Epithelial cell of proximal tubule (primary cell): ENCODE measurements at places on chromosomes 7 and 10. TPM values are rescaled to one million over a fixed set of nuclear protein-coding genes. Genes with fewer than 3 reads are reported as not detected.

KAZALD1 gene
- total RNA-seq = 2.9 and 4.5 TPM in 2 replicates

VWA2 gene
- total RNA-seq = 0.43 and 1.2 TPM in 2 replicates

DNA sequence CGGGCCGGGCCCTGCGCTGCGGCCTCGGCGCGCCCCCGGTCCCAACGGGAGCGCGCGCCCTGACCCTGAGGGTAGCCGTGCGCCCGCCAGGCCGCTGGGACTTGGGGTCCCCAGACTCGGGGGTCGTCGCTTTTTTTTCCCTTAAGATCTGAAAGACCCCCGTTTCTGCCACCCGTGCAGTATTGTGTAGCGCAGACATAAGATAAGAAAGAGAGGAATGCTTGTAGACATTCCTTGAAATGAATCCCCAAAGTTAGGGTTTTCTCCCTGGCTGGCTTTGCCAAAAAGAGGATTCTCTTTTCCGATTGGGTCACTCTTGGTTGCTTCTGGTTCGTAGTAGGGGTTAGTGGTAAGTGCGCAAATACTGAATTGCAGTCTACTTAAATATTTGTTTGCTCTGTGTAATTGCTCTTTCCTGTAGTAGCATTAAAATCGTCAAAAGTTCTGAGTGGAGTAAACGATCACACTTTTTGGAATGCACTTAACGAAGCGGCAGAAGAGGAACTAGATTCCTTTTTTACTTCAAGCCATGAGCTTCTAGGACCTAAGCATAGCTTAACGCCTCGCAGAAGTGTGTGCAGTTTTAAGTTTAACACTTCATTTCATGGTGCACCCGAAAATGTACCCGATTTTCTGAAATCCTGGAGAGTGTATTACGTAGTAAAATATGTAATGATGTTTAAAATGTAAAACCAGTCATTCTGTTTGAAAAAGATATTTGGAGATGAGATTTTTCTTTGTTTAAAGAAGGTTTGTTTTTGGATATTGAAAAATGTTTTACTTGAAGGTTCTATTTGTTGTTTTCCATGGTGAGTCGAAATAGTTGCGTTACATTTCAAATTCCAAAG is 1.3 kb downstream of the CUL1 start:
- DNase-seq = no peak

- no peak for DNase-seq
These were observed 109.3 kb downstream of the GATA3 start for GRCh38 chr10:8163824-8164223.

DNA sequence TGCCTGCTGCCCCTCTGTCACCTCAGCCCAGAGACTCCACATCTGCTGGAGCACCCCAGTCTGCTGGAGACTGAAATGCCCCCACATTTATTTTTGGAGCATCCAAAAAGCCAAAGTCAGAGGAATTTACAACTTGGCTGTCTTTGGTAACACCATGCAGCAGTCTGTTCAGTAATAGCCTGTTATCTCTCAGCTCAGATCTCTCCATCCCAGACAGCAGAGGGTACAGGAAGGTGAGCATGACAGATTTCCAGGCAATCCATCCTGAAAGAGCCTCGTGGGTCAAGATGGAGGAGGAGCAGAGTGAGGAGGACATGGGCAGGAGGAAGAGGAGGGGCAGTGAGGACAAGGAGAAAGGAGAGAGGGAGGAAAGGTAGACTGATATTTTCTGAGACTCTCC is 55.9 kb downstream of the GRID1 start:
- no peak for DNase-seq

DNA sequence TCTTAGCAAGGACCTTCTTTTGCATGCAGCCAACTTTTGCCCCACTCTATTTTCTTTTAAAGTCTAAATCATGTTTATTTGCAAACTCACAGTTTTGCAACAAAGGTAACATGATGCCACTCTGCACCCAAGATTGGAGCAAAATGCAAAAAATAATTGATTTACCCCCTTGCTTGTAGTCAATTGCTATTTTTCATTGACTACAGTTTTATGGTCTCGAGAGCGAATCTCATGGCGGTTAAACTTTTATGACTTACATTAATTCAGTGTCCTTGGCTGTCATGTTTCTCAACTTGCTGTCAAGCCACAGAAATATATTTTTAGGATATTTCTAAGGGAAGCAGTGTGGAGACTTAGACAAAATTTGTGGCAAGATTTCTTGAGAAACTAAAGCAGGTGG is 110.0 kb upstream of the JCAD start:
- DNase-seq = no peak

DNA sequence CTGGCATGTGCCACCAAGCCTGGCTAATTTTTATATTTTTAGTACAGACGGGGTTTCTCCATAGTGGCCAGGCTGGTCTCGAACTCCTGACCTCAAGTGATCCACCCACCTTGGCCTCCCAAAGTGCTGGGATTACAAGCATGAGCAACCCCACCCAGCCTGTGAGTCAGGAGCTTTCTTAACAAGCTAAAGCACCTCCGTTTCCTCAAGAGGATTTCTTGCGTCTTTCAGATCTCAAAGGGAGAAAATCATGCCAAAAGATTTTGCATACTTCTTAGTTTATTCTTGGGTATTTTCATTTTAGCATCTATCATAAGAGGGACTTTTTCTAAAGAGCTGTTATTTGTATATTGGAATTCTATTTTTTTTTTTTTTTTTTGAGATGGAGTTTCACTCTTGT is 47.9 kb upstream of the FOXK1 start:
- no peak for DNase-seq

DNA sequence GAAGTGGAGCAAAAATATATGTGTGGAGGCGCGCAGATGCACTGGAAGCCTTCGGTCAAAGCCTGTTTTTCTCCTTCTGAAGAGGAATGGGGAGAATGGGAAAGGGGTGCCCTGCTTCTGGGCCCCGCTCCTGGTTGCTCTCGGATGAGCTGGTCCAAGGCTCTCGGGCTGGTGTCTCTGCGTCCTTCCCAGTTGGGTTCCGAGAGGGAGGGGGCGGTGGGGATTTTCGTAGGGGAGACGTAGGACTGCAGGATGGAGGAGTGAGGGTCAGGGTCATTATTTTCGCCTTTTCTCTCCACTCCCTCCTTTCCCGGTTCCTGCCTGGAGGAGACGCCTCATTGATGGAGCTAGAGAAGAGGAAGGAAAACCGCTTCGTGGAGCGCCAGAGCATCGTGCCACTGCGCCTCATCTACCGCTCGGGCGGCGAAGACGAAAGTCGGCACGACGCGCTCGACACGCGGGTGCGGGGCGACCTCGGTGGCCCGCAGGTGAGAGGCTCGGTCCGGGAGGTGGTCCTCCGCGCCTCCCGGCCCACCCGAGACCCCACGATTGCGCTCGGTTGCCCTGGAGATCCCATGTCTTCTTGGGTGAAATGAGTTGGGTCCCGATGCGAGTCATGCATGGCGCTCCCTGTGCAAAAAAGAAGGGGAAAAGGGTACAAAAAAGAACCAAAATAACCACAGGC is 790 bp downstream of the ADAM22 start:
- DNase-seq = no peak

- no peak for DNase-seq
These were observed 87.0 kb upstream of the KMT2E start for GRCh38 chr7:104927055-104927454.
